Peyer's patch (tissue), 4 donors: ENCODE measurements at places on chromosomes 2 and 18.

GRCh38 chr2:113720167-113720566 is 36.3 kb downstream of the SLC35F5 start:
- no peak for DNase-seq

DNA sequence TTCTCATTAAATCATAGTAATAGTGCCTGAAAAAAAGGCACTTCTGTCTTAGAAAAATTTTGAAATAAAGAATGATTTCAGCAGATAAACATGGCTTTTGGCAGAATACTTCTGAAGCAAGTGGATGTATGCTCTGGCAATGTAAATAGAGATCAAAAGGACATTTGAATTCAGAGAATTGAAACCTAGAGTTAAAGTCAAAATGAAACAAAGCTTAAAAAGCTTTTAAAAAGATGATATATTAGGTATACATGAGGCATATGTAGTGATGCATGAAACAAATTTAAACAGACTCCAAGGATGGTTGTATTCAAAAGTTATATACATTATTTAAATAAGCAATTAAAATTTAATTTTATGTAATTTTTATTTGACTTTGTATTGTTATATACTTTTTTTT is 1344.5 kb upstream of the TMEFF2 start:
- no peak for DNase-seq

- DNase-seq = no peak
Measured at GRCh38 chr18:13500869-13501542, 225.4 kb downstream of the FAM210A start.

GRCh38 chr18:8787794-8788193 is 82.4 kb downstream of the MTCL1 start:
- no peak for DNase-seq

- no peak for DNase-seq
Measured at GRCh38 chr2:105488285-105488684, 89.4 kb upstream of the FHL2 start.
